Purkinje cell (primary cell): ENCODE measurements at places on chromosomes 1 and 21. TPM values are rescaled to one million over a fixed set of nuclear protein-coding genes. Genes with fewer than 3 reads are reported as not detected.

OMA1 gene
- 11.5 and 16.8 TPM in 2 replicates for polyA plus RNA-seq

DNAJC28 gene
- polyA plus RNA-seq: 16.0 and 21.6 TPM in 2 replicates

CADM3 gene
- 12.1 and 16.4 TPM in 2 replicates for polyA plus RNA-seq

TRAF3IP3 gene
- polyA plus RNA-seq: 1.3 TPM in 1 of 2 replicates, not detected in the other

C4BPB gene
- not detected in 2 replicates for polyA plus RNA-seq

CR1 gene
- polyA plus RNA-seq: not detected in 2 replicates

PLEKHA6 gene
- polyA plus RNA-seq: 3.3 and 4.9 TPM in 2 replicates

FAAH gene
- 8.6 and 8.9 TPM in 2 replicates for polyA plus RNA-seq

KCTD3 gene
- 26.0 and 33.6 TPM in 2 replicates for polyA plus RNA-seq

SYTL1 gene
- not detected in 2 replicates for polyA plus RNA-seq

NTNG1 gene
- 4.9 and 9.0 TPM in 2 replicates for polyA plus RNA-seq

IL19 gene
- polyA plus RNA-seq: not detected in 2 replicates

CNIH3 gene
- polyA plus RNA-seq: 5.7 and 11.3 TPM in 2 replicates

LENEP gene
- polyA plus RNA-seq: not detected in 2 replicates

OPRD1 gene
- 0.19 TPM in 1 of 2 replicates, not detected in the other for polyA plus RNA-seq

CCDC185 gene
- polyA plus RNA-seq: not detected in 2 replicates

UBL4B gene
- not detected in 2 replicates for polyA plus RNA-seq

ADAM30 gene
- polyA plus RNA-seq: not detected in 2 replicates

HAO2 gene
- not detected in 2 replicates for polyA plus RNA-seq

ERVH48-1 gene
- polyA plus RNA-seq: not detected in 2 replicates

SLC2A5 gene
- 1.9 and 4.4 TPM in 2 replicates for polyA plus RNA-seq

TMPRSS2 gene
- polyA plus RNA-seq: not detected in 2 replicates

LCE1D gene
- not detected in 2 replicates for polyA plus RNA-seq

HMCN1 gene
- polyA plus RNA-seq: not detected in 2 replicates

HSPB7 gene
- polyA plus RNA-seq: not detected in 2 replicates

OXCT2 gene
- not detected in 2 replicates for polyA plus RNA-seq

A3GALT2 gene
- polyA plus RNA-seq: not detected in 2 replicates

RGS1 gene
- polyA plus RNA-seq: not detected in 2 replicates

PLA2G4A gene
- polyA plus RNA-seq: 0.48 TPM in 1 of 2 replicates, not detected in the other

PLA2G2A gene
- polyA plus RNA-seq: not detected in 2 replicates

LHX8 gene
- polyA plus RNA-seq: not detected in 2 replicates

RXRG gene
- polyA plus RNA-seq: not detected in 2 replicates

CYP4A22 gene
- 0.23 TPM in 1 of 2 replicates, not detected in the other for polyA plus RNA-seq

CHODL gene
- polyA plus RNA-seq: 3.4 and 4.4 TPM in 2 replicates

RNU1-3 gene
- polyA plus RNA-seq: not detected in 2 replicates

LRRC38 gene
- polyA plus RNA-seq: not detected in 2 replicates

EDARADD gene
- not detected in 2 replicates for polyA plus RNA-seq

ASCL5 gene
- 0.73 TPM in 1 of 2 replicates, not detected in the other for polyA plus RNA-seq

RGS18 gene
- not detected in 2 replicates for polyA plus RNA-seq

GNAT2 gene
- polyA plus RNA-seq: not detected in 2 replicates

SIM2 gene
- polyA plus RNA-seq: 2.9 and 3.4 TPM in 2 replicates

SLC35F3 gene
- polyA plus RNA-seq: 5.5 and 6.2 TPM in 2 replicates

PERM1 gene
- polyA plus RNA-seq: not detected in 2 replicates

AADACL3 gene
- polyA plus RNA-seq: not detected in 2 replicates

ADGRL4 gene
- polyA plus RNA-seq: 0.76 and 3.2 TPM in 2 replicates

MYOM3 gene
- not detected in 2 replicates for polyA plus RNA-seq

CRB1 gene
- polyA plus RNA-seq: 2.7 and 7.3 TPM in 2 replicates

JAK1 gene
- polyA plus RNA-seq: 83.6 and 89.0 TPM in 2 replicates

NAV1 gene
- polyA plus RNA-seq: 5.2 and 6.2 TPM in 2 replicates

DSCAM gene
- 3.5 and 3.9 TPM in 2 replicates for polyA plus RNA-seq

CD2 gene
- not detected in 2 replicates for polyA plus RNA-seq

COL6A2 gene
- 0.32 TPM in 1 of 2 replicates, not detected in the other for polyA plus RNA-seq

LCE2B gene
- not detected in 2 replicates for polyA plus RNA-seq

LCE3E gene
- not detected in 2 replicates for polyA plus RNA-seq
